ENCODE measurements at places on chromosomes 1 and 21.

DNA sequence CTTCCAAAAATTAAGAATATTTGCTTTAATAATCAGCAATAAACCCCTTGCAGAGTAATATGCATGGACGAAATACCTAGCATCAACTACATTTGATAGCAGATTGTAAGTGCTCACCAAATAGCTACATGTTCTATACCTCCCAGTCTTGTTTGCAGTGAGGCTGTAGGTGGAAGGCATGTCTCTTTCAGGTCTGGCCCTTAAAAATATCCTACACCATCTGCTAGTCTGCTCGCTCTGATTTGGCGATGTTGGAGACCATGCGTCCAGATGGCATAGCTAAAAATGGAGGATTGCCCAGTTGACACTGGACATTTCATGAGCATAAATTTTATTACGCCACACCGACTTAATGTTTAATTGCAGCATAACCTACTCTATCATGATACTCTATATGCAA lies 47.1 kb downstream of the SSX2IP start:
- peak; percentile 43 for DNase-seq

DNA sequence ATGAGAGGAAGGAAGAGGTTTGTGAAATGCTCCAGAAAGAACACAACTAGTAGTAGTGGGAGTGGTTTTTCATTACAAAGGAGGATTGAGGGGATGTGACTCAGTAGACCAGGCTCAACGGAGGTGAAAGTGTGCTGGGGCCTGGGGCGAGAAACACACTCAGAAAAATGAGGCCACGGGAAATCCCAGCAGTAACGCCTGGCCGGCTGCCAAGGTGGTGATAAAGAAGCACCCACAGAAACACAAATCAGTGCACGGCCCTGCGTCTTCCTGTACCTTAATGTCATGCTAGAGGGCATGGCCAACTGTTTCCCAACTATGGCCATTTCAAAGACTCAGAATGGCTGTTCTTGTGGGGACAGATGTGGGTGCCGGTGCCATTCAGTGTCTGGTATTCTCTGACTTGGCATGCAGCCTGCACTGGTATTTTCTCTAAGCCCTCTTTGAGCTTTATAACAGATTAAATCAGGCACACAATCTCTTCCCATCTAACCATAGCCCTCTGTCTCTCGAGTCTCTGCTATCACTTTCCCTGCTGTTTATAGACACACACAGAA lies 38.2 kb downstream of the URB2 start:
- peak; percentile 45 for DNase-seq

DNA sequence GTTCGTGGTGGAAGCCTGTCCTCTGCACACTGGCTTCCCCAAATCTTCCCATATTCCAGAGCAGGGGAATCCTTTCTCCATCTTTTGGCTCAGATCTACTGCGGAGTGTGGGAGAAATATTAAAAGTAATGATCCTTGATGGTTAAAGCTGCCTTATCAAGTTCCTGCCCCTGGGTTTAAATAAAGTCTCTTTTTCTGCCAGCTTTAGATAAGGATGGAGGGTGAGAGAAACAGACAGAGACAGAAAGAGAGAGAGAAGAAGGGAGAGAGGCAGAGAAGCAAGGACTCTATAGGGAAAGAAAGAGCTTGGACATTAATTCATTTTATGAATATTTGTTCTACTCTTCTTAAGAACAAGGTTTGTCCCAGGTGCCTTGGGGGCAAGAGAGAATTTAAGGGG lies 98.0 kb downstream of the KCNJ15 start:
- no peak for DNase-seq

DNA sequence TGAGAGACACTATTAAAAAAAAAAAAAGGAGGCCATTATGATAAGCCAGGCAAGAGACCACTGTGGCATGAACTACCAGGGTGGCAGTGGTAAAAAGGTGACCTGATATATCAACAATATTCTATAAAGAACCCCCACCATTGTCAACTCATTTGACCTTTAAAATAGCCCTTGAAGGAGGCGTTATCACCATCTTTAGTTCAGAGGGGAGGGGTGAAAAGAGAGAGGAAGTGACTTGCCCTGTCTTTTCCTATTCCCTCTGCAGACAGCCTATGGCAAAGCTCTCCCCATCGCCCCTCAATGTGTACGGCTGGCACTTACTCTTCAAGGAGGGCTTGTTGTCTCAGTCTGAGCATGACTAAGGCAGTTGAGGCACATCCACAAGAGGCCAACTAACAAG lies 11.7 kb upstream of the SLFNL1 start:
- DNase-seq = no peak

- no peak for DNase-seq
Measured at GRCh38 chr1:37691497-37692077, 729 bp upstream of the CDCA8 start.

- DNase-seq = no peak
Measured at GRCh38 chr1:70517444-70517843, 106.4 kb downstream of the CTH start.

DNA sequence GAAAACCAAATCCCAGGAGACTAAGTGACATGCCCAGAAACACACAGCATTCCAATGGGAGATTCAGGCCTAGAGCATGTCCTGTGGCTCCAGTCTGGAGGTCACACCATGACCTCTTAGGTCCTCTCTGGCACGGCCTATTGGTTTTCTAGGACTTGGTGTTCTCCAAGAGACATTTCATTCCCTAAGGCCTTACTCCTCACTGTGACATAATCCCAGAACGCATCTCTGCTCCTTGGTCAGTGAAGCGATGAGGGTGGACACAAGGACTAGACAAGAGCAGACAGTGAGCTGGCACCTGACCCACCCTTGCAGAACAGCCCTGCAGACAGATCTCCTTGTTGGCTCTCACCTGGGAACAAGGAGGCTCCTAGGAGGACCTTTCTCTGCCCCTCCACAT lies 860 bp downstream of the IVL start:
- no peak for DNase-seq
